Skeletal muscle cell (primary cell): ENCODE measurements at places on chromosomes 6 and 20.

- no peak for DNase-seq
Observed at GRCh38 chr6:31821301-31822035, 6.1 kb upstream of the HSPA1B start.

- DNase-seq, result no peak
Observed at GRCh38 chr6:144395826-144396225, 110.7 kb downstream of the UTRN start.

- no peak for DNase-seq
Observed at GRCh38 chr20:35661053-35661452, 3.6 kb downstream of the CPNE1 start.

GRCh38 chr6:54932622-54933021 lies 86.1 kb downstream of the FAM83B start:
- no peak for DNase-seq

DNA sequence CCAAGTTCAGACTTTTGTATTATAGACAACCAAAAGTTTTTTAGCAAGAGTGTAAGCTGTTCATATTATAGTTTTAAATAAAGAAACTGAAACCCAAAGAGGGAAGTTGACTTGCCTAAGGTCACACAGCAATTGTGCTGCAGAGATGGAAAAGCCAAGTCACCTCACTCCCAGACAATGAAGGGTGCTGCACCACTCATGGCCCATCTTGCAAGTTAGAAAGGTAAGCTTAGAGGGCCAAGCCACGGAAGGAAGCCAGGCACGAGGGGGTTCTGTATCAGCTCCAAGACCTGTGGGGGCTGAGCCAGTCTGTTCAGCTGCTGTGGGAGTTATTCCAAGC lies 860 bp downstream of the DEFB124 start:
- DNase-seq, result no peak

GRCh38 chr6:135165031-135165430 lies 16.1 kb upstream of the MYB start:
- DNase-seq, result no peak

DNA sequence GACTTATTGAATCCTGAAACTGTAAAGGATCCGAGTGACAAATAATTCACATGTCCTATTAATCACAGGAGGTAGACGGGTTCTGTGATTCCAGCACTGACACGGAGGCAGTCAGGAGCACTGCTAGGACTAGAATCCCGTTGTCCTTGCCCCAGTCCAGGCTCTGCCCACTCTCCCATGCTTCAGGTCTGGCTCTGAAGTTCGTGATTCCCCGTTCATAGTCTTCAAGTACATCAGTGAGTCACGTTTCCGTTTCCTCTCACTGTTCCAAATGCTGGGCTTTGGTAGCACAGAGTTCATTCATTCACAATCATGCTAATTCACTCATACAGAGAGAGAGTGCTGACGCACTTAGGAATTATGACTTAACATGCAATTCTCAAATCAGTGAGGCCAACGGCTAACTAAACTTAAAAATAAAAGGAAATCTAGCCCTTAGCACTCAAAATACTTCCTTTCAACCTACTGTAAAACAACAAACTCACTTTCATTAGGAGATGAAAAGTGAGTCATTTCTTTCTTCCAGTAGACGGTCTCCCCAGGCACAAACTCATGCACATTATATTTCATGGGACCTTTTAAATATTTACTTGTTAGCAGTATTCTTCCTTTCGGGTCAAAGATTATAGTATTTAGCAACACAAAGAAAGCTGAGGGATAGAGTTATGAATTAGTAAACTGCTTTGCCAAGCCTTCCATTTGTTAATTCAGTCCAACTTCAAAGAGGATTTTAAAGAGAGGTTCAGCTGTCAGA lies 94.0 kb upstream of the NHSL1 start:
- DNase-seq, result peak; percentile 96

DNA sequence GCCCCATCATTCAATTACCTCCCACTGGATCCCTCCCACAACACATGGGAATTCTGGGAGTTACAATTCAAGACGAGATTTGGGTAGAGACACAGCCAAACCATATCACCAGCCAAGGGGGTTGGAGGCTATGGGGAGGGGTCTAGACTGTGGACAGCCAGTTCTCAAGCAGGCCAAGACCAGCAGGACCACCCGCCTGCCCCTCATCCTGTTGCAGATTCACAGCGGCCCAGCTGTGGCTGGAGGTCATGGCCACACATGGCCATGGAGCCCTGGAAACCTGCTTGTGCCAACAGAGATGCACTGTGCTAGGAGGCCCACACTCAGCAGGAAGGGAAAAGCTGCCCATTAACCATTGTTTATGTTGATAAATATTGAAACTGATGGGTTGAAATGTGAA lies 240.5 kb downstream of the TTLL2 start:
- DNase-seq, result no peak

DNA sequence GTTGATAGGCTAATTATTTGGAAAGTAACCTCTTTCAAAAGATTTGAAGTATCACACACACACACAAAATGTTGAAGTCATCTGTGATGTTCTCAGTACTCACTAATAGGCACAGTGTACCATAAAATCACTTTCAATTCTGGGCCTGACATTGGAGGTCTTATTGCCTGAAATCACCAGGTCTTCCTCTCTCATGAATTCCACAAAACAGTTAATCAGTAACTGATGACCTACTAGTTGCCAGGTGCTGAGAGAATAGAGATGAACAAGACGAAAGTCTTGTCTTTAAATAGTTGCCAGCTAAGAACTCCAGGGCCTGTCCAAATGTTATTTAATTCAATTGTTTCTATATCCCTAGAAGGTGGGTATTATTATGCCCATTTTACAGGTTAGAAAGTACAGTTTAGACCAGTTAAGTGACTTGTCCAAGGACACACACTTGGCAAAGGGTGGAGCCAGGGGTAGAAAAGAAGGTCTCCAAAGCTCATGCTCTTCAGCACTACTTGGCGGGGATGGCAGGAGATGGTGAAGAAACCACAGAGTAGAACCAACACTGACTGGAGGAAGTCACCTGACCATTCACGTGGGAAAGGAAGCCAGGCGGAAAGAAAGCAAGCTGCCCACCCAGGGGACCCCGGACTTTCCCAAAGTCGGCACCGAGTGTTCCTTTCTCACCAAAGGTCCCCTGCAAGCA lies 116.4 kb downstream of the KIF6 start:
- DNase-seq, result no peak

- no peak for DNase-seq
Observed at GRCh38 chr6:110786271-110786670, 29.0 kb downstream of the CDK19 start.

- no peak for DNase-seq
Observed at GRCh38 chr6:116158641-116159040, 32.7 kb upstream of the COL10A1 start.

DNA sequence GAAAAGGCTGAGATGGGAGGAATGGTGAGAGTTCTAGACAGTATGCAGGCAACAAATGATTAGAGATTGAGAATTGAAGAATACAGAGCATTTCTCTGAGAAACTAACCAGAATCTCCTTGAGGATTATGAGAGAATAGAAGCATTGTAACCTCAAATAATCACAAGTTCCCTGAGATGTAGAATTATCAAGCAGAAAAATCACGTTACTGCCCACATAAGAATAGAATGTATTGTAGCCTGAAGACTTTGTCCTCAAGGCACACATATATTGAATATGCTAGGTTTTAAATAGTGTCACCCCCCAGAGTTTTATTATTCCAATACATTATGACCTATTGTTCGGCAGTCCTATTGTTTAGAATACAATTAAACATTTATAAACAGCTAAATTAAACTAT lies 57.2 kb downstream of the CNKSR3 start:
- no peak for DNase-seq

DNA sequence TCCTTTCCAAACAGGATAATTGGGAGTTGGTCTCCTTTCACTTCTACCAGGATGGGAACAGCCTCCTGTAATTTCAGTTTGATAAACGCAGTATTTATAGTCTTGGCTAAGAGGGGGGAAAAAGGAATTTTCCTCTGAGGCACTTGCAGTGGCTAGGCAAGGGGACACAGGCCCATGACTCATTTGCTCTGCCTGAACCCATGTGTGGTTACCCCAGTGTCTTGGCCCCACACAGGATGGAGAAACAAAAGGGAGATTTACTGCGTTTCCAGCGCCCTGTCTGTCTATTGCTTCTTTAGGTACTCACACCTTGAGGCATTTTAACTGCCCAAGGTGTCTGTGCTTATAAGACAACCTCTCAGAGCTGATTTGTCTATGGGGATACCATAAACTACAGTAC lies 74.8 kb upstream of the NEDD9 start:
- no peak for DNase-seq

DNA sequence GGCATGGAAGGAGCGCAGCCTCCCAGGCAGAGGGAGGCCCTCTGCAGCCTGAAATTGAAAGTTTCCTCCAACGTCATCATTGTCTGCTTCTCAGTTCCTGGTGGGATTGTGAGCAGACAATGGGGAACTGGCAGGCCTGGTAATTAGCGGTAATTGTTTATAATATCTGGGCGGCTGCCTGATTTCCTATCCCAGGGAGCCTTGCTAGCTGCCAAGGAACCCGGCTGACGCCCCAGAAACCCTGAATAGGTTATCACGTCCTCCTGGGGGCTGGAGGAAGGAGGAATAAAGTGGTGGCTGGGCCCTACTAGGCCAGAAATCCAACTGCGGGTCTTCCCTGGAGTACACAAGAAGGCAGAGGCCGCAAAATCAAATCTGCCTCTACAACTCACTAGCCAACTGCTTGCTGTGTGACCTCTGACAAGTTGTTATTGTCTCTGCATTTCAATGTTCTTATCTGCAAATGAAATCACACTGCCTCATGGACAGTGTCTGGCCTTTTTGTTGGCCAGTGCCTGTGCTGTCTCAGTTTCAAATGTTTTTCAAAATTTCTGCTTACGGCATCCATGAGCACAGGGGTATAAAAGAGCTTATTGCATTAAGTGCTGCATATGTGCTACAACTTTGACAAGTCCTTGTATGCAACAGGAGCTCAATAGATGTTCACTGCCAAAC lies 16.9 kb downstream of the KCNK15 start:
- DNase-seq, result no peak

GRCh38 chr6:97176468-97176867 lies 106.5 kb downstream of the MMS22L start:
- no peak for DNase-seq

DNA sequence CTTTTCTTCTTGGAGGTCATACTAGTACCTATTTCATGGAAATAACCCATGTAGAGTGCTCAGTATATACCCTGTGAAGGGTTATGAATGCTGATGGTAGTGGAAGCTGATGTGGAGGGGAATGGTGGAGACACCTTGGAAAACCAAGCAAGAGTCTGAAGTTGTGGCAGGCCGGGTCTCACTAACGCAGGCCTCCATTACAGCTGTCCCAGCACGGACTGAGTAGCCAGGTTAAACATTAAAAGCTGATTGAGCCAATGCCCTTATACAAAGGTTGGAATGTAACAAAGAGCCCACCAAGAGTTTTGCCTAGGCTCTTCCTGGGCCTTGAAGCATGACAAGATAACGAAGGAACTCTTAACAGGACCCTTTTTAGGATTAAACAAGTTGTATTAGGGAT lies 2.1 kb upstream of the PCMTD2 start:
- no peak for DNase-seq

DNA sequence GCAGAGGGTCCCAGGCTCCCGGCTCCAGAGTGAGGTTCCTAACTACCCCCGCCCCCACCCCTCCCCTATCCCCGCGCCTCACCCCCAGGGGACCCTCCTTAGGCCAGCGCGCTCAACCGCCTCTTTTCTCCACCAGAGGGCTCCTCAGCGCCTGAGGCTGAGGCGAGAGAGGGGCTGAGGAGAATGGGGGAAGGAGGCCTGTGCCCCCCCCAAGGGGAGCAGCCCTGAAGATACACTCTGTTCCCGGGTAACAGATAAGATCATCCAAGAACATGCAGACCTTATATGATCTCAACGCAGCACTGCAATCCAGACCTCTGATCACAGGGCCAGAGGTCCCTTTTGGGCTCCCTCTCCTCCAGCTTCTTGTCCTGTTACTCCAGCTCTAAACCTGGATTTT lies 43.3 kb upstream of the MRPS10 start:
- no peak for DNase-seq

GRCh38 chr6:46565531-46565930 lies 74.3 kb upstream of the RCAN2 start:
- DNase-seq, result no peak

- DNase-seq, result no peak
Observed at GRCh38 chr20:16005915-16006493, 567.2 kb downstream of the KIF16B start.

- no peak for DNase-seq
Observed at GRCh38 chr6:144053601-144054000, 41.8 kb downstream of the SF3B5 start.

DNA sequence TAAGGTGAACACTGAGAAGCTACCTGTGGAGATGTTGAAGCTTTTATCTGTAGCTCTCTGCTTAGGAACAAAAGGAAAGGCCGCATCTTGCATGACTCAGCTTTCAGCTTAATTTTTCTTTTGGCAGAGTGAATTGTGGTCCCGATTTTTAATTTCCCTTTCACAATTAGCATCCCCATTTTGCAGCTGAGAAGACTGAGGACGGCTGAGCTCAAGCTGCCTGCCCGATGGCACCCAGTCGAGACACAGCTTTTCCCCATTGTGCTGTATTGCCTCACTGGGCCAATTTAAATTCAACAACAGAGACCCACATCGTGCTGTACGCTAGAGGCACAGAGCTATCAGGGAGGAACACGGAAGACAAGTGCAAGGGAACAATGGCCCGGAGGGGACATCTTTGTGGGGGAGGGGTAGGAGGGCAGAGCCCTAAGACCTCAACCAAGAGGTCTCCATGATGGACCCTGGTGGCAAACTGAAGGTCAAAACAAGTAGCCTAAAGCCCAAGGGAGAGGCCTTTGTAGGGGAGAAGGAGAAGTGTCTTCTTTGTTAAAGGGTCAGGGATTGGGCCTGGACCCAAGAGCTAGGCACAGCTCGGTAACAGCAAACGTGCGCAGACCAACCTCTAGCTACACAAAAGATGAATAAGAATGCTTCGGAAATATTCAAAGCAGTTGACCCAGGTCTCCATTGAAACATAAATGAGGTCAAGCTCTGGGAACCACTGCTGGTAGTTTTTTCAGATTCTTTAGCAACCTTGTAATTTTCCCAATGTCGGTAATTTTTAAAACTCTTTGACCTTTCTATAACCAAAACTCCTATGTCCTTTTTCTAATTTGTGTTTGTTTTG lies 13.3 kb upstream of the QKI start:
- DNase-seq, result no peak

DNA sequence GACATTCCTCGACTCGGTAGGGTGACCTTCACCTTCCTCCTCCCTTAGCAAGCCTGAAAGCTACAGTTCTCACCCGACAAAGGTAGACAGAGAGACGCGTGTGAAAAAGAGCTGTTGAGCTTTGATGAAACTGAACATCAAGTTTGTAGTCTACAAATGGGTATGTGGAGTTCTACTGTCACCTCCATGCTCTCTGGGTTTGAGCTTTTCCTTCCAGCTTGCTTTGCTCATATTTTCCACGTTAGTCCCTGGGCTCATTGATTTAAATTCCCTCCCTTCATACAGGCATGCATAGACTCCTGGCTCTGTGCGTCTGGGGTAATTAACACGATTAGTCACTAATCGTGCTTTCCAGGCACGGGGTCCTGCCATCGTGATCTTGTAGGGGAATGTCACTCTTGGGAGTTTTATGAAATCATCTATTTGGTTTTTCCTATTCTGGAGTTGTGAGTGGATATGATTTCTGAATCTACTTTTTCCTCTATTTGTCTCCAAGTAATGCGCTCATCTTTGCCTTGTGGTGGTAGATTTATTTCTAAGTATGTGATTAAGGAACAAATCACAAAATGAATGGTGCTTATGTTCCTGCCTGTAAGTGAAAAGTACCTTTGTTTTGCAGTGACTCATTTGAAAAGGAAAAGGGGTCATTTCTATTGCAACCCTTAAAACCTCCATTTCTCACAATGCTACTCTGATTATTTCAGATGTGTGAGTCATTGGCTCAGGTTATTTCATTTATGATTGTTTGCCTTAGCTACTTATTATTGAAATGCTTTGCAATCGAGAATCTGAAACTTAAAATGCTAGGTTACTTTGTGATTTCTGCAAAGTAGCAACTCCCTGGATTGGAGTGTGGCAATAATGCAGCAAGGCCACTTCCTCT lies 154.6 kb downstream of the ZDHHC14 start:
- peak; percentile 65 for DNase-seq
